ENCODE measurements at places on chromosomes 11 and 22.

GRCh38 chr11:129976328-129976727 is 26.3 kb downstream of the PRDM10 start:
- no peak for DNase-seq

- DNase-seq: no peak
Measured at GRCh38 chr11:86500500-86501140, 125.9 kb downstream of the CCDC81 start.

DNA sequence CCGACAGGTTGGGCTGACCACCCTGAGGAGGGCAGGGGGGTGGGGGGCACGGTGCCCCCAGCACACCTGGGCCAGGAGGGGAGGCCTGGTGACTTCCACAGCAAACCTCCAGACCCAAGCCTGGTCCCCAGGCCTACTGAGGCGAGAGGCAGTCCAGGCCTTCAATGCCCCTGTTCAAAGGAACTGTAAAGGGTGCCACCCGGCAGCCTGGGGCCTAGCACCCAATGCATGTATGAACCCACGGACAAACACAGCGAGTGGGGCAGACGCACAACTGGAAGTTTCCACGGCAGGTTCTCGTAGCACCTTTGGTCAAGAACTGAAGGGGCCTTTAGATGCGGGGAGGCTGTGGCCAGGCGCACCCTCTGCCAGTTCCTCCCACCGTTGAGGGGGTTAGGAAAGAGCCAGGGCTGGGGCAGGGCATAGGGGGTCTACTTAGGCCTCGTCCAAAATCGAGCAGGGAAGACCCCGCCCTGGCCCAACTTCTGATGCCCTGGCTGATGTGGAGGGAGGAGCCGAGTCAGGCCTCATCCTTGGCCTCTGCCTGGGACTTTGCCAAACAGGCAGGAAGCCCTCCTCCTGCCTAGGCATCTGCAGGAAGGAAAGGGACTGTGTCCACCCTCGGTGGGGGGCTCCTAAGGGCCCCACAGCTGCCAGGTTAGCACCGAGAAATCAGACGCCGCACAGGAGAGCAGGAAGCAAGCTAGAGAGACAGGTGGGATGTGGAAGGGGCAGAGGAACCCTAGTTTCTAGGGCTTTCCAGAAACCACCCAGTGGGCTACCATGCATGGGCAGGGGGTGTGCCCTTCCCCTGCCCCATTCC is 6.6 kb downstream of the CBX6 start:
- no peak for DNase-seq

GRCh38 chr11:11440144-11440543 is 87.1 kb upstream of the CSNK2A3 start:
- no peak for DNase-seq

- DNase-seq: no peak
Measured at GRCh38 chr11:8689726-8690255, 7.2 kb downstream of the RPL27A start.

GRCh38 chr22:36463783-36464184 is 17.7 kb downstream of the TXN2 start:
- DNase-seq: no peak

DNA sequence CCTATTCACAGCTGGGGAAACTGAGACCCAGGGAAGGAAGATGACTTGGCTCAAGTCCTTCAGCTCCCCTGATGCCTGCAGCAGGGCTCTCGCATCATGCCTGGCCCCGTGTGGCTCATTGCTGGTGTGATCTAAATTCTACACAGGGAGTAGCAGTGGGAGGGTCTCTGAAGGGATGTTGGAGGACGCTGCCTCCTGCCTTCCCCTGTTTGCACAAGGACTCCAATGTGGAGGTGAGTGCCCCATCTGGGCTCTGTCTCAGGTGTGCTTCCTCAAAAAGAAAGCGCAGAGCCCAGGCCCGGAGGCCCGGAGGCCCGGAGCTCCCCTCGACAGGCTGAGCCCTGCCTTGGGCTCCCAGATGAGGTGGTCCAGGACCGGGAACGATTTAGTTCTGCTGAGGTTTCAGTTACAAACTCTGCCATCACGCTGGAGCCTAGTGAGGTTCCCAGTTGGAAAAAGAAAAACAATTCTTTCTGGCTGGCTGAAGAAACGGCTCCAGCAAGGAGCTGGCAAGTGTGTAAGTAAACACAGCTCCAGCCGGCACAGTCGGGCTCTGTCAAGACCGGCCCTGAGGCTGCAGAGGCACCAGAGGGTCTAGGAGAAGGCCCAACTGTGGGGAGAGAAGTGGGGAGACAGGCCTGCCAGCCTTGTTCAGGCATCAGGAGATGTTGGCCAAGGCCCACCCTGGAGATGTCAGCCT is 49.8 kb downstream of the NAT10 start:
- no peak for DNase-seq

DNA sequence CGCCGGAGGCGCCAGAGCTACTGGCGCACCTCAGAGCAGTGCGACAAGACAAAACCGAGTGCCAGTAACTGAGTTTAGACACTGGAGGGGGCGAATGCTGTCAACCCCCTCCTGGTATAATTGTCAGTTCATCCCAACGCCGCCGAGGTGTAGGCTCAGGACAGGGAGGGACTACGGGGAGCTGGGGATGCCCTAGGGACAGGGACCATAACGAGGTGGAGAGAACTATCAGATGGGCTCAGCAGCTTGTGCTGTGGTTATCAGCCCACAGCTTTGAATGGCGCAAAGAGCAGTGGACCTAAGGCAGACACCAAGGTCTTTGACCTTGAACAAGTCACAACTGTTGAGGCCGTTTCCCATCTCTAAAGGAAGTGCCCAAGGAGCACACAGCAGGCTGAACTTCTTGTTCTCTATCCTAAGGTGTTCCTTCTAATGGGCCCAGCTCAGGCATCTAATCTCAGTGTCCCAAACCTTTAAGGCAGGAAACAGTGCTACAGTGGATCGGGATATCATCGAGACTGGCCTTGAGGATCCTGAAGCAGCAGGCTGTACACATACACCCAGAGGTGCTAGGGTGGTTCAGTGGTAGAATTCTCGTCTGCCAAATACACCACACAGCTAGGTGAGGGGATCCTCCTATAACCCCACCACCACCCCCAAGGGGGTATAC is 958 bp upstream of the TUT1 start:
- no peak for DNase-seq

- no peak for DNase-seq
Measured at GRCh38 chr11:131561501-131561900, 191.1 kb downstream of the NTM start.

DNA sequence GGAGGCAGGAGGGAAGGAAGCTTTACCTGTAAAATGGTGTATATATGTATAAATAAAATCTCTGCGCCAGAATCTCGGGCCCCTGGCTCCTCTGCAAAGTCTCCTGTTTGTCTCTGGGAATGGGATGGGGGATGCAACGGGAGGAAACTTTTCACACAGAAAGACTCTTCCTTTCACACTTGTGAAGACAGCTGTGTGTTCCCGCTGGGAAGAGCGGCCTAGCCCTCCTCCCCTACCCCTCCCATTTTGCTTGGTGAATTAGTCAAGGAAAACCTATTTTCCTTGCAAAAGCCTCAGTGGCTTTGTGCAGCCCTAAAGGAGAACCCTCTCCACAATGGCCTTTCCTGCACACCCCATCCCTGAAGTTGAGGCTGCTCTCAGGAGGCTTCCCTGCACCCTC is 9.4 kb upstream of the IGF2 start:
- DNase-seq: no peak

GRCh38 chr22:49701380-49702067 is 126.1 kb downstream of the BRD1 start:
- DNase-seq: no peak

GRCh38 chr11:122126024-122126688 is 10.1 kb upstream of the BLID start:
- no peak for DNase-seq

DNA sequence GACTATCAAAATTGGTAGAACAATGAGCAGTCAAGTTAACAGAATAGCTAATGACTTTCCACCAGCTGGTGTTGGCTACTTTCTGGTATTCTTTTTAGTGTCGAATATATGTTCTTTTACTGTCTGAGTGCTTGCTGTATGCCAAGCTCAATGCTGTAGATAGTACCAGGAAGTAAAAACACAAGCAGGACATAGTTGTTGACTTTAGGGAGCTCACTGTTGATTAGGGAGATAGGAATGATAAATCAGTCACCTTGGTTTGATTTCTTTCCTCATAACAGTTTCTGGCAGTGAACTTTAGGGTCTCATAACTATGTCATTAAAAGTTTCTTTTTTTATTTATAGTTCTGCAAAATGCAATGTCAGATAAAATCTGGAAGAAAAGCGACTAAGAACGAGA is 9.0 kb downstream of the HMGXB4 start:
- DNase-seq: no peak

DNA sequence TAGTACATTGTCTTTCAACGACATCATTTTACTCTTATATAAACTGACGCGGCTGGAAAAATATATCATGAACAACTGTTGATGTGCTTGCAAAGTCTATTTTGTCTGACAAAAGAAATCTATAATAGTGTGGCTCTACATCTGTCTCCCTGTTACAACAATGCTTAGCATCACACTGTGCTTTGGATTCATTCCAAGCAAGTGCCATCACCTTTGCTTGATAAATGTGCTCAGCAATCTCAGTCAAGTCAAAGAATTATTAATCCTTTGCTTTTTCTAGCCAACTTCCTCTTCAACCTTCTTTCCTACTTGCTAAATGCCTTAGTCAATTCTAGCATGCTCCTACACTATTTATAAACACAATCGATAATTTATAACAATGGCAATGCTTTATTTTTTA is 140.5 kb downstream of the FCHSD2 start:
- peak; percentile 23 for DNase-seq

GRCh38 chr11:89436071-89436470 is 55.1 kb downstream of the NOX4 start:
- no peak for DNase-seq

- DNase-seq: no peak
Measured at GRCh38 chr22:40400159-40400558, 29.8 kb downstream of the SGSM3 start.

- no peak for DNase-seq
Measured at GRCh38 chr11:47395223-47396048, 13.0 kb upstream of the SLC39A13 start.

GRCh38 chr11:99682646-99683045 is 661.9 kb downstream of the CNTN5 start:
- no peak for DNase-seq

DNA sequence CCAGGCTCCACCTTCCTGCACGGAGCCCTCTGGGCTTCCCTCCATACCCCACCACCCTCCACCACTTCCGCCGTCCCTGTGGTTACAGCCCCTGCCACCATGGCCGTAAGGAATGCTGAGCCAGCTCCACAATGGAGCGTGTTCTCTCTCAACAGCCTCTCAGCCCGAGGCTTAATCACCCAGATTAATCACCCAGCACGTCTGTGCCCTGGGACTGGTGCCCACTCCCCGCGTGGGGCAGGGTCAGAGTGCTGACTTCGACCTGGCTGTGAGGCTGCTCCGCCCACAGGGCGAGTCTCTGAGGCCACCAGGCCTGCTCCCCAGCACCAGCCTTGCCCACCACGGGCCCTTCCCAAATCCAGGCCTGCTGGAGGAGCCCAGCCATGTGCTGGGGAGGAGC is 4.0 kb upstream of the TH start:
- peak; percentile 23 for DNase-seq
